Activated naive CD4-positive, alpha-beta T cell treated with anti-CD3 and anti-CD28 coated beads, Interleukin-2, amount 50 U/mL, for 72 hours (primary cell): ENCODE measurements at places on chromosomes 16 and 17. TPM values are rescaled to one million over a fixed set of nuclear protein-coding genes. Genes with fewer than 3 reads are reported as not detected.

KRTAP16-1 gene
- not detected for total RNA-seq

COQ7 gene
- 20.4 TPM for total RNA-seq

HOXB1 gene
- total RNA-seq = not detected

OTOP2 gene
- not detected for total RNA-seq

SDR42E1 gene
- 11.0 TPM for total RNA-seq

TMC7 gene
- total RNA-seq = not detected

CCL23 gene
- not detected for total RNA-seq

HOXB3 gene
- total RNA-seq = 1.6 TPM

MGAT5B gene
- total RNA-seq = not detected

UMOD gene
- total RNA-seq = not detected
